ENCODE measurements at places on chromosomes 1 and 21. TPM values are rescaled to one million over a fixed set of nuclear protein-coding genes. Genes with fewer than 3 reads are reported as not detected.

FAM72D gene
- 18.2 TPM for total RNA-seq

GRCh38 chr1:29958271-29958670, 721.9 kb downstream of the PTPRU start:
- no peak for DNase-seq

DNA sequence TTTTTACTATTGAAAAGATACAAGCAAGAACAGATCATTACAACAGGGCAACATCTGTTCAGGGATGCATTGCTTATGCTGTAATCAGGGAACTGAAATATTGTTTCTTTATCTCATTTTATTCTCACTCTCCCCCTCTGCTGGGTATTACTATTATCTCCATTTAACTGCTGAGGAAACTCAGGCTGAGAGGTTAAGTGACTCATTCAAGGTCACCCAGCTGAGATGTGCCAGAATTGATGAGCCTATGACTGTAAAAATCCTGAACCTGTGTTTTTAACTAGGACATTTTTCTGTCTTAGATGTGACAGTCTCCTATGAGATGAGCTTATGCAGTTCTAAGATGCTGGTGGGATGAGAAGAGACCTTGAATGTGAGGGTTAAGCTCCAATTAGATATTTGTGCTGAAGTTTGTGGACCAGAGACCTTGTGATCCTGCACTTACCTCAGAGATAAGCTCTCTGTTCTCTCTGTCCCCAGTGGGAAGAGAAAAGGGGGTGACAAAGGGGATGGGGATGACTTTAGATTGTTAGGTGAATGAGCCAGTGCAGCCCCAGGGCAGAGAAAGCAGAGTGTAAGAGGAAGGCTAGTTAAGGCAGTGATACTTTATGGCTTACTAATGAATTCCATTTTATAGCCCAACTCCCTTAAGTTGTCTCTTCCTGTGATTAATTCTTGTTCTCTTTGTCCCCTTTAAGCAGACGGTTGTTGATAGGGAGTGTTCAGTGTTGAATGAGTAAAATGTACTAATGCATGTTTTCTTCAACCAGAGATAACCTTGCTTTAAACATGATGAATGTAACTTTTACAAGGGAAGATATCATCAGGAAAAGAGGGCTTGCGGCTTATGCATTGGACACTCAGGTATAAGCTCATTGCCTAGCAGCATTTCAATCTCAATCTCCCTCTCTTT, 111.4 kb downstream of the HLX start:
- DNase-seq = no peak

GRCh38 chr21:36076878-36077655, 7.2 kb downstream of the CBR1 start:
- no peak for DNase-seq
